ENCODE measurements at places on chromosomes 5 and 9.

DNA sequence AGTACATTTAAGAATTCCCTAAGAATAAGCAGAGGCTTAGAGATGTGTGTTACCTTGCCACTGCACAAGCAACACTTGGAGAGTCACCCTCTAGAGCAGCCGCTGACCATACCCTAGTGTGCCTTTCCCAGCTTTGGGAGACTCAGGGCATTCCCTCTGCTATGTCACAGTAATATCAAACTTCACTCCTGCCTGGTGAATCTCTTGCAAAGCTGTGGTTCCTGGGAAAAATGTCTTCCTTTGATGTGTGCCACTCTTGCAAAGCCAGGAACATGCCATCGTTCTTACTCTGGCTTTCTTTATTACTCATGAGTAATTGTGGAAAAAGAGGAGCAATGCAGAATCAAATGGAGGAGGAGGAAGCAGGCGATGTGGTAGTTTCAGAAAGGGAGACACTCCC, 173.2 kb downstream of the CCDC192 start:
- no peak for DNase-seq

DNA sequence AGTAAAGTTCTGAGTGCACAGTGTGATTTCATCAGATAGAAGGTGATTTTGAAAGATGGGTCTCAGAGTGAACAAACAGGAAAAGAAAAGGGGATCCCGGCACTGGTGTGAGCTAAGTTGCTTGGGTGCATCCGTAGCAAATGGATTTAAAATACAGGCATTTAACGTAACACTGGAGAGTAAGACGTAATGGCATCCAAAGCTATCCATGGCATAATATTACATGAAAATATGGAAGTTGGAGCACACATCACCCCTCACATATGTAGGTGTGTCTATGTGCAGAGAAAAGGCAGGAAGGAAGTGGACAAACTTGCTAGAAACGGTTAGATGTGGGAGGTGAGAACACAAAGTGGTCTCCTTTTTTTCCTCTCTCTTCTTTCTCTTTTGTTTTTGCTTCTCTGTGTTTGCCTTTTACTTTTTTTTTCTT, 38.2 kb upstream of the SEMA4D start:
- no peak for DNase-seq

- no peak for DNase-seq
These were observed 99.9 kb downstream of the PRR16 start for GRCh38 chr5:120564013-120564412.

DNA sequence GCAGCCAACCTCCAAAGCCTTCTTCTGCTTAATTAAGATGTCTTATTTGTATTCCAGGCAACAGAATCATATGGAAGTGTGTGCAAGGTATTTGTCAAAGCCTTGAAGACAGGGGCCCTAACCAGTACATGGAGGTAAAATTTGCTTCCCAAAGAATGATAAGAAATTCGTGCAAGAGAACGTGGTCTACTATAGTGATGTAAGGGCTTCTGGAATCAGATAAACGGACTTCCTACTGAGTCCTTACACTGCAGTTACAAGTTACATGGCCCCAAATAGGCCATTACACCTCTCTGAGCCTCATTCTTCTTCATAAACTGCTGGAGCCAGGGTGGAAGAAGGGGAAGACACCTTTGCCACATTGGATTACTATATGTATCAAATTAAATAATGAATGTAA, 15.9 kb upstream of the ISOC1 start:
- no peak for DNase-seq

DNA sequence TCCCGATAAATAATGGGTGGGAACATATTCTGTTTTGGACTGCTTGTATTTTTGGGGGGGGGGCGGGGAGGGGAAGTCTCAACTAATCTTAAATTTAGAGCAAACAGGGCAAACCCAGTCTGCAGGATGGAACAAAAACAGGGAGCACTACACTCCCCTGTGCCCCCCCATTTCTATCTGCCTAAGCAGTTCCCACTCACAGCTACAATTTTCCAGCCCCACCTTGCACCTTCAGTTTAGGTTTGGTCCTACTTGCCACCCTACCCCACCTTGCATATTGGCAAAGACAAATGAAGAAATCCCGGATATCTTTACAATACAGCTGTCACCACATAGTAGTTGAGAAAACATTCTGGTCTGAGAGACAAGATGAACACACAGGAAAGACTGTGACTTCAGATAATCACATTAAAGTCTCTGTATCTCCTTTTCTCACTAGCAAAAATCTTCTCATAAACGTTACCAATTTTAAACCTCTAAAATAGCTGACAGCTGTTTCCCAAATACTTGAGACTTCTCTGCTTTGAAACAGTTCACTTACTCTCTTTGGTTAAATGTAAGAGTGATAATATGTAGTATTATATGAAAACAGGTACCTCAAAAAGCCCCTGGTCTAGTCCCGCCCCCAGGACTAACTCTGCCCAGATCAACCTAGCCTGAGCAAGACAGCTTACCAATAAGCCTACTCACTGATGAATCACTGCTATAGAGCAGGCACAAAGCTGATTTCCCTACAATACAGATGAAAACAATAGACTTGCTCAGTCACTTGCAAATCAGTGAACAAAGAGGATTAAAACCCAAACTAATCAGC, 5.2 kb upstream of the RAPGEF6 start:
- DNase-seq, result no peak

DNA sequence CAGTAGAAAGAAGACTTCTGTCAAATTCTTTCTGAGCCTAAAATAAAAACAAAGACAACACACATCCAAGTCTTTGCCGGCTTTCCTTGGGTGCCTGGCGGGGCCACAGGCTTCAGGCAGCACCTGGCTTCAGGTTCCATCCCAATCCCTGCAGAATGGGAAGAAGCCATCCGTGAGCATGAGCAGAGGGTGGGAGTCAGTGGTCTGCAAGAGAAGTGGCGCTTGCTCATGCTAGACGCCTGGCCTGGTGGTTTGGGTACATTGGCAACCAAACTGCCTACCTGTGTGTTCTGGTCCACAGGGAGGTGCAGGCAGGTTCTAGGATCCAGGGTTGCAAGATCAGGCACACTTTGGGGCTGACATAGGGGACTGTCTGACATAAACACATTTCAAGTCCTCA, 47.6 kb upstream of the RETREG1 start:
- DNase-seq, result no peak

DNA sequence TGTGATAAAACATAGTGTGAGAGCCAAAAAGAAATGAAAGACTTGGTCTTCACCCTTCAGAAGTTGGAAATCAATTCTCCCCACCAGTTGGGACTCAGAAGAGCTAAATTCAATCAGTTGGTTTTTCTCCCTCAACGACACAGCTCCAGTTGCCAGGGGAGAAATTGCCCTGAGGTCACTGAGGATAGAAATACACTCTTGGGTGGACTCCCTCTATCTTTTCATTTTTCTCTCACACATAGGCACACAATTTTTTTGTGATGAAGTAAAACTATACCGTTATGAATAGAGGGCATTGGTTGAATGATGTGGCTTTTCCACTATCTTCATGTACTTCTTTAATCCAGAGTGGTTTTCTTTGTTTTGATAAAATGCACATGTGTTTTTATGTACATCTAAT, 80.2 kb downstream of the ZNF366 start:
- no peak for DNase-seq

DNA sequence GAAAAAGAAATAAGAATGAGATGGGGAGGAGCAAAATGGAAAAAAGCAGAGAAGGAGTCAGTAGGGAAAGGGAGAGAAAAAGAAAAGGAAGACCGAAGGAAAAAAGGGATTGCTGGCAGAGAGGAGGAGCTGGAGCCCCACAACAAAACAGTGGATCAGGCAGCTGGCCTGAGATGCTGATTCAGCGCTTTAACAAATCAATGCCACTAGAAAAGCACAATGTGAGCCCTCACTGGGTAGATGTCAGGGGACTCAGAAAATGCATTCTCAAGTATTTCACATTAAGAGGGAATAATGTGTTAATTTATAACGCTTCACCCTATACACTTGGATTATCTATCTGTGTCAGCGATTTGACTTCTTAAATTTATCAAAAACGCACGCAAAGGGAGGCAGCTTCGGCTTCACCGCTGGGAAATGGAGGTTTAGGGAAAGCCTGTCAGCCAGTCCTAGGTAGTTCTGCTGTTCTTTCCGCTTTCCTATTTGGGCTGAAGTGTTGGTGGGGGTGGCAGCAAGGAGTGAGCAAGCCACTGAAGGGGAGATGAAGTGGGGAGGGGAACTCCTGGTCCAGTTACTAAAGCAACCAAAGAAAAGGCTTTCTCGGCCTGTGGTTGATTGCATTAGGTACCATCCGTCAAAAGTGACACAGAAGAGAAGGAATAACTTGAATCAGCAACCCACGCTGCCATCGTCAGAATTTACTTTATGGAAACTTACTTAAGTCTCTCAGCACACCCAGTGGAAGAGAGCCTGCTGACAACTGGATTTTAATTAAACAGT, 161.6 kb downstream of the BNC2 start:
- DNase-seq, result no peak

DNA sequence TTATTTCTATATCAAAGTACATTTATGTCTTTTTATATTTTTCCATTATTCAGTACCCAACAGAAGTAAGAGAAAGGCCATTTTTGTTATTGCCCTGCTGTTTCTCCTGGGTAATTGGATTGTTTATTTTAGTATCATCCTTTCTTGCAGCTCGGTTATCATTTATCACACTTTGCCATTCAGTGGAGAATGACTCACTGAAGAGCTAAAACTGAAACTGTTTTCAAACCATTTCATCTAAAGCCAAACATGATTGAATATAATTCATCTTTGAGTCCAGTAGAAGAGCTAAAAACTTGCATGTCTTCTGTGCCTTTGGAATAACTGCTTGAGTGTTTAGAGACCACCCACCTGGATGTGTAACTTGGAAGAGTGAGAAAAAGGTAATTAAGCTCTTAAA, 139.5 kb upstream of the PRDM9 start:
- DNase-seq, result no peak

DNA sequence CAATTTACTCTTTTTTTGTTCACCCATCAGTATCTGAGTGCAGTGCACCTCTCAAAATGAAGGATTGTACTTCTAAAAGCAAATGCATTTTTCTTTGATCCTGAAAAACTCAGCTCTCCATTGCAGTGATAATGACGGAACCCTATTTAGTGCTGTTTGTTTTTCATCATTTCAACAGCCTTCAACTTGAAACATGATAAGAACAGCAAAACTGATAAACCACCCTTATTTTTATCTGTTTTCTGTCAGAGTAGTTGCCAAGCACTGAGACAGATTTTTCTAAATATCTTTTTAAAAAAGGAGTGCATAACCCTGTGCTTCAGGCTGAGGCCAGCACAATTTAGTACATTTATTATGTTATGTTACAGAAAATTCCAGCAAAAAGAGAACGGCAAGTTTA, 549.8 kb upstream of the DMAC1 start:
- DNase-seq, result no peak

GRCh38 chr5:109739741-109740728, 50.3 kb downstream of the MAN2A1 start:
- no peak for DNase-seq

- DNase-seq, result no peak
These were observed 536.3 kb downstream of the TLE4 start for GRCh38 chr9:80107931-80108660.

GRCh38 chr9:5326187-5326586, 13.5 kb downstream of the RLN1 start:
- no peak for DNase-seq

DNA sequence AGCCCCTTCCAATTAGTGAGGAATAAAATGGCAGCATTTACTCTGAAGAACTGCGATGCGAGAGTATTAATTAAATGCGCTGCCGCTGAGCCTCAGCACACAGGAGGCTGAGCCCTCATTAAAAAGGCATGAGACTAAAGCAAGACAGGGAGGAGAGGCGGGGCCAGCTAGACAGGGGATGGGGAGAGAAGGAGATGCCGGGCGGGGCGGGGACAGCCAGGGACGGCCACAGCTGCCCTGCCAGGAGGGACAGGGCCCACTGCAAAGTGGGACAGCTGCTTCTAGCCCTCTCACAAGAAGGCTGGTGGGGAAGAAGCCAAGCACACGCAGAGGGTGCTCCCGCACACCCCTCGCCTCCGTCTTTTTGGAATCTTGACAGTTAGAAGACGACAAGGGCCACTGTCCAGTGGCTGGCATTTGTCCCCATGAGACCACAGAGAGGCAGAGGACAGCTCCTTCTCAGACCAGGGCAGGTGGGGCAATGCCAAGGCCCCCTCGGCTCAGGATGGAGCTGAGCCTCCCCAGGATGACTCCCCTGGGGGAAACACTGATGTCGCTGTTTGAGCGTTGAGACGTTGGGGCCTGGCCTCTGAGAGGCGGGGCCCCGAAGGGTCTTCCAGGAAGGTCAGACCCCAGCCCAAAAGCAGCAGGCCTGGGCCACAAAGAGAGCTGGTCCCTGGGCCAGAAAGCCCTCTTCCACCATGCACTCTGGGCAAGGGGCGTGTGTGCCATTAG, 26.9 kb downstream of the ADAMTS2 start:
- DNase-seq, result no peak

- no peak for DNase-seq
These were observed 313.6 kb downstream of the HCN1 start for GRCh38 chr5:45382583-45382982.

GRCh38 chr9:110650261-110650660, 18.3 kb upstream of the MUSK start:
- no peak for DNase-seq

- no peak for DNase-seq
These were observed 63.3 kb downstream of the CAVIN4 start for GRCh38 chr9:100641166-100641565.

- DNase-seq, result no peak
These were observed 191.0 kb upstream of the KIF2A start for GRCh38 chr5:62115014-62115413.

GRCh38 chr9:137740312-137740711, 121.5 kb downstream of the EHMT1 start:
- DNase-seq, result no peak

- no peak for DNase-seq
These were observed 666 bp downstream of the PPARGC1B start for GRCh38 chr5:149730620-149731331.

DNA sequence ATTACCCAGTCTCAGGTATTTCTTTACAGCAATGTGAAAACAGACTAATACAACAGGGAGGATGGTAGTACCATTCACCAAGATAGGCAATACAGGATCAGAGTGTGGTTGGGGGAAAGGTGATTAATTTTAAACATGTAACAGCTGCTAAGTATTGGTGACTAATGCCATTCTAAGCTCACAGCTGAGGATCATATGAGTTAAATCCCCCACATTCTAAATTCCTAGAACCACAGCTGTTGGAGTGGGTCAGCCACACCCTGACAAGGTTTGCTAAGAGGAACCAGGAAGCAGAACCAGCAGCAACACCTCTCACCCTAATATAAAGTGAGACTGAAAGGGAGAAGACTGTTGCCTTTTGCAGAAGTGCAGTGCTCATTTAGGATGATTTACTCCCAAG, 24.8 kb downstream of the HSPB3 start:
- no peak for DNase-seq

DNA sequence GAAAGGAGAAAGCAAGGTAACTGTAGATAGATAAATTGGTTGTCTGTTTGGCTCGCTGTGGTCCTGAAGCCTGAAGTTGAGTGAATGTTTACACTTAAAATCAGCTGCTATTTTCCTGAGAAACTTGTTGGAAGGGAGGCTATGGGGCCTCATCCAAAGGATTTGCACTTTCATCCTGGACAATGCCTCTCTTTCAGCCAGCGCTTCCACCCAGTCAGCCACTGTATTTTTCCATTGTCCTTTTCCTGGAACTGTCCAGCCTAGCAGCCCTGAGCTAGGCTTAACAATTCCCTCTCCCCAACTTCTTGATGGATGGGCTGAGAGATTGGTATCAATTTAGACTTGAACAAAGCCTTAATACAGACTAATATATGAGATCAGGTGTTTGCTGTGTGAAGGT, 429.2 kb downstream of the DMAC1 start:
- DNase-seq, result no peak

- no peak for DNase-seq
These were observed 65.5 kb downstream of the INSYN2B start for GRCh38 chr5:169914766-169915165.
